Endothelial cell (in vitro differentiated cells): ENCODE measurements at places on chromosomes 1 and 21. TPM values are rescaled to one million over a fixed set of nuclear protein-coding genes. Genes with fewer than 3 reads are reported as not detected.

- no peak for DNase-seq
Measured at GRCh38 chr1:117612517-117613248, 6.8 kb downstream of the TENT5C start.

DNA sequence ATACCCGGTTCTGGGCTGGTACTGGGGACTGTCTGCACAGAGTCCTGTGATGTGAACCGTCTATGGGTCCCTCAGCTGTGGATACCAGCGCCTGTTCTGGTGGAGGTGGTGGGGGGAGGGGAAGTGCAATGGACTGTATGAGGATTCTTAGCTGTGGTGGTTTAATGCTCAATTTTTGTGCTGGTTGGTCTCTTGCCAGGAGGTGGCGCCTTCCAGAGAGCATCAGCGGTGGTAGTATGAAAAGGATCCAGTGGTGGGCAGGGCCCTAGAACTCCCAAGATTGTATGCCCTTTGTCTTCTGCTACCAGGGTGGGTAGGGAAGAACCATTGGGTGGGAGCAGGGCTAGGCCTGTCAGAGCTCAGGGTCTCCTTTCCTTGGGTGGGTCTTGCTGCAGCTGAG lies 89.4 kb upstream of the B3GALT2 start:
- DNase-seq, result peak; percentile 7

DNA sequence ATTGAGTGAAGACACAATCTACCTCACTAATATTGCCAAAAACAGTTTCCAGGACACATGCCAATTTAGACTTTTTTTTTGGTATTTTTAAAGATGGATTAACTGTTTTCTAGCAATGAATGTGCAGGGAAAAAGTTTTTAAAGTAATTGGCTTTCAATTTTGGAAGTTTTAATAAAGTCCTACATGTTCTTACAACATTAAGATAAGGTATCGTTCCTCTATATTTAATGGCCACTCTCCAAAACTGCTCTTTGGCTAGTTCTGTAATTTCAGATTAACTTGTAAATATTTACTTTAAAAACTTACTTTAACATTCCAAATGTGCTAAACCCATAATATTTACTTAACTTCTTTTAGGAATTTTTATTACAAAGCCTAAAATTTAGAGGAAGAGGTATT lies 1332.2 kb upstream of the PRMT6 start:
- no peak for DNase-seq

GRCh38 chr1:207304710-207305488 lies 16.6 kb upstream of the CD55 start:
- DNase-seq, result no peak

DNA sequence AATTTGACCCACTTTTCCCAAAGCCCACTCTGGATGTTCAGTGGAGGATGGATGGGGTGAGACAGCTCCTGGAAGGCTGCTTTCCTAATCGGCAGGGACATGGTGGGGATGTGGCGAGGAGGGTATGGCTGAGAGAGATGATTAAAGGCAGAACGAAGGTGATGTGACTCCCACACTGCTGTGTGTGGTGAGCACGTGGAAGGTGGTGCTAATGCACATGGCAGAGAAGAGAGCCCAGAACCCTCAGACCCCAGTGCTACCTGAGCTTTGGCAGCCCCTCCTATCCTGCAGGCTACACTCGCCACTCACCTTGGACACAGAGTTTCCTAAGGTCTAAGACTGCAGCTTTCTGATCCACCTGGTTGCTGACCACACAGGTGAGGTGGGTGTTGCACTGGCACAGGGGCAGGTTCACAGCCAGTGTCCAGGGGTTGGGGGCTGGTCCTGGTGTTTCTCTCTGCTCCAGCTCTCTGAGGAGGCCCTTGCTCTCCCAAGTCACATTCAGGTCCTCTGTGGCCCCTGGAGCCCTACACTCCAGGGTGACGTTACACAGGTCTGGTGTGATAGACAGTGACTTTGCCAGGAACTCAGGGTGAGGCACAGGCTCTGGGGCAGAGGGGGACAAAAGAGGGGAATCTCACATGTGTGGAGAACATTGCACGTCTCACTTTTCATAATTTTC lies 151.4 kb upstream of the ETV3 start:
- no peak for DNase-seq

GRCh38 chr21:15255261-15255660 lies 190.5 kb upstream of the NRIP1 start:
- DNase-seq, result no peak

GRCh38 chr1:160953030-160953429 lies 1.6 kb downstream of the ITLN2 start:
- DNase-seq, result no peak

GRCh38 chr1:65880611-65881010 lies 87.9 kb downstream of the PDE4B start:
- no peak for DNase-seq

DNA sequence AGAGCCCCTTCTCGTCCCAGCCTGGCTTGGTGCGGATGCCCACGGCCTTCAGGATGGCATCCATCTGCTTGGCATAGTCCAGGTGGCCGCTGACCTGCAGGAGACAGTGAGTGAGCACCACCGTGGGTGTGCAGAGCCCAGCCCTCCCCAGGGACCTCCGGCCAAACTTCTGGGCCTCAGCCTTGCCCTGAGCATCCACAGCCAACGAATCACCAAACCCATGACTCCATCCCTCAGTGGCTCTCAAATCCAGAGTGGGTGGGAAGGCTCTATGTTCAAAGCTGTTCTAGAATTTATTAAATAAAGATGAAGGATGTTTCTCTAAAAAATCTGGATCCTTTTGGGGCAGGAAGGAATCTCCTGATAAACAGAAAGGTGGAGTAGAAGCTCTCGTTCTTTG lies 18.7 kb downstream of the HTR6 start:
- no peak for DNase-seq

- no peak for DNase-seq
Measured at GRCh38 chr1:20964540-20965484, 177.7 kb upstream of the HP1BP3 start.

- DNase-seq, result peak; percentile 47
Measured at GRCh38 chr1:59903141-59903754, 23.3 kb downstream of the CYP2J2 start.

DNA sequence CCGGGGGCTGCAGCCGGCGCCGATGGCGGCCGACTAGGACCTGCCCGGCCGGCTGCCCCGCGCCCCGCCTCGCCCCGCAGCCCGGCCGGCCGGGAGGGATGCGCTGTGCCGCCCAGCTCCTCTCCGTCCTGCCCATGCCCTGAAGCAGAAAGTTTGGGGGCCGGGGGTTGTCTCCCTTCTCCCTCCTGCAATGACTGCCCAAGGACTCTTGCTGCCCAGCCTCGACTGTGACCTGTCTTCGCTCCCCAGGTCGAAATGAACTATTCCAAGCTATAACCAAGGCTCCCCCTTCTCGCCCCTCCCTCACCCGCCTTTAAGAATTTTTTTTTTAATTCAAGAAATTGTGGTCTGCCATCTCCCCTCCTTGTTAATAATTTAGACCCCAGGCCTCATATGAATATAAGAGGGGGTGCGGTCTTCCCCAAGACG lies 361 bp downstream of the TMCC2 start:
- DNase-seq, result no peak

- DNase-seq, result no peak
Measured at GRCh38 chr1:36351227-36351977, 28.0 kb upstream of the EVA1B start.

DNA sequence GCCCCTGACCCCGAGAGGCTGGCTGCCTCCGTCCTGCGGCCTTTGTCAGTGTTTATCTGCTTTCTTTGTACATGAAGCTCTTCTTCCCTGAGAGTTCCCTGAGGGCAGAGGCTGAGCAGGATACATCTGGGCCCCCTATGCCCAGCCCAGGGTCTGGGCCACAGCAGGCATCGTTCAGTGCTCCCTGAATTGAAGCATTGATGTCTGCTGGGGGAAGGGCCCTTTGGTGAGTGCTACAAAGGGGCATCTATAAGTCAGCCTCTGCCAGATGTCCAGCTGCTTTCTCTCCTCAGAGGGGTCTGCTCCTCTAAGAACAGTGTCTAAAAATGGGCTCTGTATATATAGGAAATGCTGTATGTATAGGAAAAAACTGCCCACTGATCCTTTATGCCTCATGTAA lies 2.1 kb downstream of the HEYL start:
- DNase-seq, result no peak

GRCh38 chr1:157442065-157442464 lies 110.2 kb downstream of the FCRL5 start:
- DNase-seq, result no peak

DNA sequence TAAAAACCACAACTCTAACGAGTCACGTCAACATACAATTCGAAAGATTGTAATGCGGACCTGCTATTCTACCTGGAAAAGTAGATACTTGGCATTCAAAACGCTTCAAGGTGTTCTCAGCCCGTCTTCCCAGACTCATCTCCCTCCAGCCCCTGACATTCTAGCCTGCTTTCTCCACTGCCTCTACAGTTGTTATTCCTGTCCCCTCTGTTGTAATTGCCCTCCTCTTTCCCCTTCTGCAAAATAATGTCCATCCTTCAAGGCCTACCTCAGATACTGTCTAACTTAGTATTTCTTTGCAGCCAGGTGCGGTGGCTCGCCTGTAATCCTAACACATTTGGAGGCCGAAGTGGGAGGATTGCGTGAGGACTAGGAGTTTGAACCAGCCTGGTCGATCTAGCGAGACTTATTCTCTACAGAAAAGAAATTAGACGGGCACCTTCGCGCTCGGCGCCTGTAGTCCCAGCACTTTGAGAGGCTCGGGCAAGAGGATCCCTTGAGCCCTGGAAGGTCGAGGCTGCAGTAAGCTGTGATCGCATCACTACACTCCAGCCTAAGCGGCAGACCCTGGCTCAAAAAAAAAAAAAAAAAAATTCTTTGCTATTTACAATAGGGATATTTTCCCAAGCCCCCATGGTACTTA lies 756 bp upstream of the RBM34 start:
- DNase-seq, result no peak

- no peak for DNase-seq
Measured at GRCh38 chr1:70671006-70671405, 259.9 kb downstream of the CTH start.

DNA sequence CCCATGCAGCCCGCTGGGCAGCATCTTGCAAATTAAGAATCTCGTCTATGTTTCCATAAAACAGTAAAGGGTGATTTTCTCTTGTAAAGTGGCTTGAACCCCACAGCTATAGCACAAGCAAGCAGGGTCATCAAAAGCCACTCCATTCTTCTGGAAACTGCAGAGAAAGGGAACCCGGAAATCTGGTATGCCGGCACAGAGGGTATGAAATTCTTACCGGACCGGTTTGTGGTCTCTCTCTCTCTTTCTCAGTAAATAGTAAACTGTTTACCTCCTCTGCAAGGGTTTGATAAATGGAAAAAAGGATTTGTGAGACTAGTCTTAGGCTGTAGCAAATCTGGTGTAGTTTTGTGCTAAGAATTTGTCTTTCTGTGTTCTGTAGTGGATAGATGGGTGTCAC lies 2.7 kb upstream of the ADSS2 start:
- no peak for DNase-seq

Gene UTS2
- not detected for total RNA-seq

Gene GPR37L1
- total RNA-seq, result not detected

Gene SELL
- 0.82 TPM for total RNA-seq

Gene SLC45A3
- 9.2 TPM for total RNA-seq

Gene OR2AK2
- total RNA-seq, result not detected
